RWPE2 (cell line): ENCODE measurements at places on chromosomes 4 and X.

DNA sequence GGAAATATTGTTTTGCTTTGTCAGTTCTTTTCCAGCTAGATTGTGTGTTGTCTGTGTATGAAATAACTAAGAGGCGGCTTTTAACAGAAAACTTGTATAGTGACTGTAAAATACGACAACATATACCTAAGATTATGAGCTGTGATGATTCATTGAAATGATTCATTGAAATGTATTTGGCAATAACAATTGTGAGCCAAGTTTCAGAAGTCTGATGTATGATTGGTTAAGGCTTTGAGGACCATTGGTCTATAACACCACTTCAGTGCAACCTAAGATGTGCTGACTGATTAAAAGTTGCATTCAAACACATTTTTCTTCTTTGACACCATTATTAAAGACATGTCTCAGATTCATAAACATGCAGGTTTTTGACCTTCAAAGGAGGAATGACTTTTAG lies 76.6 kb downstream of the PTPN13 start:
- no peak for DNase-seq

DNA sequence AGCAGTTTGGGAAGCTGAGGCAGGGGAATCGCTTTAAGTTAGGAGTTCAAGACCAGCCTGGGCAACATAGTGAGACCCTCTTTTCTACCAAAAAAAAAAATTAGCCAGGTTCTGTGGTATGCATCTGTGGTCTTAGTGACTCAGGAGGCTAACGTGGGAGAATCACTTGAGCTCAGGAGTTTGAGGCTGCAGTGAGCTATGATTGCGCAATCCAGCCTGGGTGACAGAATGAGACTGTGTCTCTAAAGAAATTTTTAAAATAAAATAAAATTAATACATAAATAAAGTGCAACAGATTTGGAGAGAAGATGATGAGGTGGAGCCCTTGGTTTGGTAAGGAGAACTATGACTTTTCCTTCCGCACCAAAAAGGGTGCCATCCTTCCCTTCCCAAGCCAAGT lies 436.9 kb downstream of the NLGN4X start:
- DNase-seq: no peak

GRCh38 chrX:50635817-50636365 lies 165.3 kb upstream of the DGKK start:
- DNase-seq: no peak

GRCh38 chrX:80929251-80929650 lies 119.6 kb upstream of the BRWD3 start:
- no peak for DNase-seq

DNA sequence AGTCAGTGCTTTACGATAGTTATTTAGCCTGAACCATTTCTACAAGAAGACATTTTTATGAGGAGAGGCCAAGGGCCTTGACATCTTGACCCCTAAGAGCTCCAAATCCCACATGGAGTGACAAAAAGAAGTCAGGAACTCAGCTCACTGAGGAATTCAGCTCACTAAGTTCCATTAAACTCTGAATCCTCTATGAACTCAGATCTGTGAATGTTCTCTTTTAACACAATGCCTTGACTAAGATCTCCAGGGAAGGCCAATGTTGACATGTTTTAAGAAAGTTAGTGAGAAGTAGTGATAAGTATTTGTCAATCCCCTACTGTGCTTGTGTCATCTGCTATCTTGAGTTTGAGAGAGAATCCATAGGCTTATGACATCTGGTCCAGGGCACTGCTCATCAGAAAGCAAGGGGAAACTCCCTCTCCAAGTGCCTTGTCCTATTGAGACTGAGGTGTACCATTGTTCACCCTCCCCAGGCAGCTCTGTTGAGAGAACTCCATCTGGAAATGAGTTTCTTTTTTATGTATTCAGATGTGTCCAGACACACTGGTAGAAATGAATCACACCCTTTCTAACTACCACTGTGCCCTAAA lies 68.7 kb upstream of the PCDH19 start:
- DNase-seq: no peak

DNA sequence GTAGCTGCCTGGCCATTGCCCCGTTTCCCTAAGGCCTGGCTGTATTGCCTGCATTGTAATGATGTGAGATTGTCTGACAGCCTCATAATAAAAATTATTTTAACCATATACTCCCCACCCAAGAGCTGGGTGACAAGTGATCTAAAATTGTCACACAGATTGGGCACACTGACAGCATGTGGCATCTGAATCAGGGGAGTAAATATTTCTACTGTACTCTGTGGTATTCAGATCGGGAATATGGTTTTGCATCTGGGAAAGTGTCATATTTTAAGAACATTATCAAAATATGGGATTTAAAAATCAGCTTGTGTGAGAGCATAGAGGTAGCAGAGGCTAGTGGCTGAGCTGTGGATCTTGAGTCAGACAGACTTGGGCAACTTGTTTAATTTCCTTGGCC lies 135.8 kb upstream of the PDLIM3 start:
- no peak for DNase-seq

GRCh38 chr4:153890761-153891160 lies 101.9 kb upstream of the SFRP2 start:
- DNase-seq: no peak

- DNase-seq: no peak
Observed at GRCh38 chr4:100489305-100489704, 28.5 kb downstream of the EMCN start.

GRCh38 chr4:1958276-1959103 lies 50.3 kb downstream of the NELFA start:
- no peak for DNase-seq

- no peak for DNase-seq
Observed at GRCh38 chr4:2649604-2650114, 106.5 kb downstream of the TNIP2 start.

DNA sequence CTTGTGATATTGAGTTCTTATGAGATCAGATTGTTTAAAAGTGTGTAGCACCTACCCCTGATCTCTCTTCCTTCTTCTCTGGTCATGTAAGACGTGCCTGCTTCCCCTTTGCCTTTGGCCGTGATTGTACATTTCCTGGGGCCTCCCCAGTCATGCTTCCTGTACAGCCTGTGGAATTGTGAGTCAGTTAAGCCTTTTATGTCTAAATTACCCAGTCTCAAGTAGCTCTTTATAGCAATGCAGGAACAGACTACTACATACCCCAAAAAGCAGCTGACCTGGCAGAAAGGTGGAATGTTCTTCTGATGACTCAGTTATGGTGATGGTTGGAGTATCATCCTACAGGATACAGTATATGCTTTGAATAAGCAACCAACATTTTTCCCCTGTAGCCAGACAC lies 11.4 kb upstream of the MCUB start:
- no peak for DNase-seq

DNA sequence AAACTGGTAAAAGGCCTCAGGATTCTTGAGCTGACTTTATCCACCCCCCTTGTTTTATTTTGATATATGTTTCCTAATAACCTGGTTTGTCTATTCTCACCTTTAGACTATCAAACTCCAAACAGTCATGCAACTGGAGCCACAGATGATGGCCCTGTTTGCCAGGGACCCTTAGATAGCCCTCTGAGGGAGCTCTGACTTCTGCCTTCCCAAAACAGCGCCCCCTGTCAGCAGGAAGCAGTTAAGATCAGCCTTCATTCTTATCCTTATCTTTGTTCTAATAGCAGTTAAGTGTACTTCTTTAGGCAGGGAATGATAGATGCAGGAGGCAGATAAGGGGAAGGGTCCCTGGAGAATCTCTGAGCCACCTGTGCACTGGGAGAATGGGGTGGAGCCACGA lies 27.5 kb upstream of the CXCL13 start:
- no peak for DNase-seq

GRCh38 chrX:123475068-123475724 lies 257.7 kb downstream of the THOC2 start:
- DNase-seq: no peak

DNA sequence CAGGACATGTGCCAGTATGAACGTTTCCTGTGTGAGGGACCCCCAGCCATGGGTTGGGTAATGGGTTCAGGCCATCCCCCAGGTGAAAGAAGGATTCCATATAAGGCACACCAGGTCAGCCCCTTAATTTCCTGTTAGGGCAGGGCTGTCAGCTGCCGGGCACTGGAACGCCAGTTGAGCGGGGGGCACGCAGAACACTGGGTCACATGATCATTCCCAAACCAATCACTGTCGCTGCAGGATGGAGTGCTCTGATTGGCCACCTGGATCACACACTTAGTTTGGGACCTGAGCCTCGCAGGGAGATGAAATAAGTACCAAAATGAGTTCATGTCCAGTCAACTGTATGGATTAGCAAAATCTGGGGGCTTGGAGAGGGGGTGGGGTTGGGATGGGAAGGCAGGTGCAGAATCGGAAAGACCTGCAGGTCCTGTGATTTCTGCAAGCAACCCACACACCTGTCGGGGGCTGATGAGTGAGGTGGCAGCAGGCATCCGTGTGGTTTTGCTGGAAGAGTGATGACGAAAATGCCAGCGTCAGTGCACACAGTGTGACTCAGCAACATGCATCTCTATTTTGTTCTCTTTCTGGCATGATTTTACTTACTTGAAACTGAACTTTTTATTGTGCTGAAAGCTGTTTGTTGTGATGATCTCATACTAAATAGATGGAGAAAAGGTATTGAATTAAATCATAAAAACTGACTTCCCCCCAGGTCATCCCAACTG lies 32.2 kb downstream of the RNF212 start:
- no peak for DNase-seq

GRCh38 chrX:65602221-65602560 lies 65.3 kb upstream of the MSN start:
- DNase-seq: no peak

DNA sequence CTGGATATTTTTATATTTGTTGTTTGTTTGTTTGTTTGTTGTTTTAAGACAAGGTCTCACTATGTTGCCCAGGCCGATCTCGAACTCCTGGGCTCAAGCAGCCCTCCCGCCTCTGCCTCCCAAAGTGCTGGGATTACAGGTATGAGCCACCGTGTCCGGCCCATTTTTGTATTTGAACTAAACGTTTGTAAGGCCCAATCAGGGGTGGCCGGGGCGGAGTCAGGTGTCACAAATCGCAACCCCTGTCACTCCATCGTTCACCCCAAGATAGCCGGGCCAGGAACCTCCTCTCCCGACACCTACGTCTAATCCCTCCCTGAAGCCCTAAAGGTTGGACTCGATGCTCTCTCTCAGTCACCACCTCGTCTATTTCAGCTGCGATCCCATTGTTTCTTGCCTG lies 722 bp upstream of the EFHC2 start:
- no peak for DNase-seq

DNA sequence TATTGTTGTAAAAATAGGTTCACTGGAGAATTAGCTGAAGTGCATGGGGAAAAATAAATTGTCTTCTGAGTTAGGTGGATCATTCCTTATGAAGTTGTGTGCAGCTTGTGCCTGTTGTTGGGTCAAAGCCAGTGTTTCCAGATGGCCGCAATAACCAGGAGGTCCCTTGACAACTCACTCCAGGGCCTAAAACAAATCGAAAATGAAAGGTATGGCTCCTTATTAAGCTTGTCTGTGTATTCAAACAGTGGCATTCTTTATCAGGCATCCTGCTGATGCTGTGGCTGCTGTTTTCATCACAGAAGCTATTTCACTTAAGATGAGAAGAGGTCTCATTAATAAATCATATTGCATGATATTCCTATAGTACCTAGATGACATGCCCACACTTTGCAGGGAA lies 80.2 kb downstream of the GRIA2 start:
- no peak for DNase-seq

DNA sequence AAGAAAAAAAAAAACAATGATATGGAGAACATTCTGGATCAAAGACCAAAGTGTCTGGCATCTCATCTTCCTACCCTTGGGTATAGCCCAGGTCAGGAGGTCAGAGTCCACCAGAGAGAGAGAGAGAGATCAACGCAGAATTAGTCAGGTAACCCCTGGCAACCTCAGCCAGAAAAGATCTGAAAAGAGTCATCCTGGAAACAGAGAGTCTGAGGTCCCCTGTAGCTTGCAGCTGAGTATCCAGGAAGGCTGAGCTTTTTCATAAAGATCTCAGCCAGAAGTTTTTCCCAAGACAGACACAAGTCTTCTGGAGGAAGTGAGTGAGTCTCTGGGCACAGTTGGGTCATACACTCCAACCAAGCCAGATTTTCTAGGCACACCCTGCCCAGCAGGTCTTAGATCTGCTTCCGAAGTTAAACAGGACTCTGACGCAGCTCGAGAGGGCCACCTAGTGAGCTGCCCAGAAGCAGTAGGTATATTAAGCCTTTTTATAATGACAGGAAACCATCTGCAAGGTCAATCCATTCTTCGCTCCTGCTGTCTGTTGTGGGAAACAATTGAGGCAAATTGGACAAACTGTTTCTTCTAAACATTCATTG lies 35.7 kb downstream of the ACE2 start:
- DNase-seq: no peak

DNA sequence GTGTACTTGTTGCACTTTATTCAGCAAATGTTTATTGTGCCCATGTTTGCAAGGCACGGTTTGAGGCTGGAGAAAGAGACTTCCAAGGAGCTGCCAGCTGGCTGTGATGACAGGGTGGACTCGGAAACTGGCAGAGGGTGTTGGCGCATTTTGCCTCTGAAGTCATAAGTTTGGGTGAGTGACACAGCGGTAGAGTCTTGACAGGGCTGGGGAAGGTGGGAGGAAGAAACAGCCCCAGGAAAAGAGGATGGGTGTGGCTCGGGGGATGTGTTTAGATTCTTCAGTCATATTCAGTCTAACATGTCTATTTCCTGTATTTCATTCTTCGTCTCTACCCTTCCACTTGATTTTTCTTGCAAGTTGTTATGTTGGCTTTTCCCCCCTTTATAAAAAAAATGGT lies 77.0 kb upstream of the STOX2 start:
- DNase-seq: no peak

- DNase-seq: no peak
Observed at GRCh38 chrX:18575744-18576143, 96.2 kb downstream of the RS1 start.

DNA sequence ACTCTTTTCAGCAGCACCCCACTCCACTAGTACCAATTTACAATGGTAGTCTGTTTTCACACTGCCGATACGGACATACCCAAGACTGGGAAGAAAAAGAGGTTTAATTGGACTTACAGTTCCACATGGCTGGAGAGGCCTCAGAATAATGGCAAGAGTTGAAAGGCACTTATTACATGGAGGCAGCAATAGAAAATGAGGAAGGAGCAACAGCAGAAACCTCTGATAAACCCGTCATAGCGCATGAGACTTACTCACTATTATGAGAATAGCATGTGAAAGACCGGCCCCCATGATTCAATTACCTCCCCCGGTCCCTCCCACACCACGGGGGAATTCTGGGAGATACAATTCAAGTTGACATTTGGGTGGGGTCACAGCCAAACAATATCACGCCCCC lies 34.1 kb upstream of the MAGEA4 start:
- no peak for DNase-seq

DNA sequence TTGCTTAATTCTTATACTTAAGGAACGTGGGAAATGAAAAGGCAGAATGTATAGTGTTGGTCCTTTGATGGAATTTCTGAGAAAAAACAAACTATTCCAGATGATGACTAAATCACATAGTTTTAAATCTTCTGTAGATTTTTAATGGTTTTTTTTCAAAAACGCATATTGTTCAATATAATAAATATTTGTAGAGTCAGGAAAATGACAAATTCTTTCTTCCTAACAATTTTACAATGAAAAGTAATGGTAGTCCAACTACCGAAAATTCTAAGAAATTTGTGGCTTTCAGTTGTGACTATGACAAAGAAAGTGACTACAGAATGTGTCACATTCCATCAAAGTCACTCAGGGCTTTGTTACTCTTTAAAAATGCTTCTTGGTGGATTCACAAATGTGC lies 164.8 kb upstream of the PITX2 start:
- DNase-seq: no peak

GRCh38 chrX:115344885-115345614 lies 55.5 kb downstream of the LUZP4 start:
- DNase-seq: peak; percentile 78

GRCh38 chr4:48270523-48270897 lies 872 bp upstream of the TEC start:
- DNase-seq: no peak

GRCh38 chr4:139878050-139878449 lies 212.4 kb downstream of the MGST2 start:
- no peak for DNase-seq
